ENCODE measurements at places on chromosomes 7 and 10. TPM values are rescaled to one million over a fixed set of nuclear protein-coding genes. Genes with fewer than 3 reads are reported as not detected.

GPR146 gene
- 3.4 TPM for total RNA-seq

CYP26C1 gene
- not detected for total RNA-seq

TMEM178B gene
- total RNA-seq: 0.04 TPM

NEURL1 gene
- 0.10 TPM for total RNA-seq

CRYGN gene
- total RNA-seq: not detected

MACROH2A2 gene
- total RNA-seq: 42.7 TPM

PI4K2A gene
- 10.8 TPM for total RNA-seq

SYT15B gene
- 2.7 TPM for total RNA-seq

RAMP3 gene
- not detected for total RNA-seq

BCCIP gene
- total RNA-seq: 94.4 TPM

CBLL1 gene
- total RNA-seq: 38.9 TPM

MAP3K8 gene
- 3.3 TPM for total RNA-seq

ABHD11 gene
- total RNA-seq: 37.7 TPM

CHST15 gene
- 4.0 TPM for total RNA-seq

HOXA7 gene
- 2.2 TPM for total RNA-seq

MBLAC1 gene
- 0.52 TPM for total RNA-seq

VAX1 gene
- not detected for total RNA-seq

TOMM7 gene
- total RNA-seq: 382 TPM

GNG11 gene
- 58.5 TPM for total RNA-seq

PYROXD2 gene
- total RNA-seq: 4.2 TPM

STEAP2 gene
- 5.8 TPM for total RNA-seq

MRPS33 gene
- 91.2 TPM for total RNA-seq

HGF gene
- total RNA-seq: 75.8 TPM

CNTNAP2 gene
- total RNA-seq: 2.8 TPM

SPDYE9 gene
- not detected for total RNA-seq

PRSS1 gene
- total RNA-seq: not detected

REPIN1 gene
- 40.4 TPM for total RNA-seq

CYP2C9 gene
- not detected for total RNA-seq

LRIT1 gene
- total RNA-seq: not detected

MSS51 gene
- total RNA-seq: not detected

BMPR1A gene
- total RNA-seq: 29.3 TPM

NET1 gene
- 13.0 TPM for total RNA-seq

WDFY4 gene
- not detected for total RNA-seq

ZCCHC24 gene
- total RNA-seq: 8.7 TPM

CNPY1 gene
- total RNA-seq: not detected

SFTPA1 gene
- not detected for total RNA-seq
